H9 (cell line): ENCODE measurements at places on chromosomes 6 and 20. TPM values are rescaled to one million over a fixed set of nuclear protein-coding genes. Genes with fewer than 3 reads are reported as not detected.

The TMC2 gene
- total RNA-seq, result not detected in 2 replicates

The ARMH2 gene
- not detected in 2 replicates for total RNA-seq

The CPNE5 gene
- total RNA-seq, result 0.29 and 0.52 TPM in 2 replicates

The DLK2 gene
- total RNA-seq, result 0.57 and 0.96 TPM in 2 replicates

The SLC17A3 gene
- not detected in 2 replicates for total RNA-seq

- DNase-seq, result no peak
Measured at GRCh38 chr6:107582086-107582485, 92.2 kb downstream of the SOBP start.

DNA sequence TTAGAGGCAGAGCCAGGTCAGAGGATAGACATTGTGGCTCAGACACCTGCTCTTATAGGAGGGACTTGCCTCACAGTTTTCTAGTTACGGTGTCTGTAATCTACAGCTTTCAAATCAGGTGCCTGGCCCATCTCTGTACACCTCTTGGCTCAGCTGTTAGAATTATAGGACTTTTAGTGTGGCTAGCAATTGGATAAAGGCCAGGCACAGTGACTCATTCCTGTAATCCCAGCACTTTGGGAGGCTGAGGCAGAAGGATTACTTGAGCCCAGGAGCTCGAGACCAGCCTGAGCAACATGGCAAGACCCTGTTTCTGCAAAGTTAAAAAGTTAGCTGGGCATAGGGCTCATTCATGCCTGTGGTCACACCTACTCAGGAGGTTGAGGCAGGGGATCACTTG is 20.0 kb downstream of the BRPF3 start:
- no peak for DNase-seq
